ENCODE measurements at places on chromosomes 5 and 9.

DNA sequence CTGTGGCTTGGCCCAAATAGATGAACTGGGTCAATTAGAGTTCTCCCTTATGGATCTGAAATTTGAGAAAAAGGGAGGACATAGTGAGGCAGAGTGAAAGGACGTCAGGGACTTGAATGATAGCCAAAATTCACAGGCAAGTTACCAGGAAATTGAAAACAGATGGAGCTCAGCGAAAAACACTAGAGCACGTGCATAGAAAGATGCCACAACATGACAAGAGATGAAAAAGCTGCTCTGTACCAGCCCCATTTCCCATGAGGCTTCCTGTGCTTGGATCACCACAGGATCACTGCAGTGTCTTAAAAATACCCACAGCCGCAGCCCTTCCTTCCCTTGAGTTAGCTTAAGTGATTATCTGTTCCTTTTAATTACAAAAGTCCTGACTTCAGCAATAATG lies 39.0 kb upstream of the HOMER1 start:
- no peak for DNase-seq

- no peak for DNase-seq
These were observed 27.5 kb downstream of the FSD1L start for GRCh38 chr9:105475302-105475701.

GRCh38 chr9:38228331-38229103 lies 159.5 kb upstream of the SHB start:
- no peak for DNase-seq

DNA sequence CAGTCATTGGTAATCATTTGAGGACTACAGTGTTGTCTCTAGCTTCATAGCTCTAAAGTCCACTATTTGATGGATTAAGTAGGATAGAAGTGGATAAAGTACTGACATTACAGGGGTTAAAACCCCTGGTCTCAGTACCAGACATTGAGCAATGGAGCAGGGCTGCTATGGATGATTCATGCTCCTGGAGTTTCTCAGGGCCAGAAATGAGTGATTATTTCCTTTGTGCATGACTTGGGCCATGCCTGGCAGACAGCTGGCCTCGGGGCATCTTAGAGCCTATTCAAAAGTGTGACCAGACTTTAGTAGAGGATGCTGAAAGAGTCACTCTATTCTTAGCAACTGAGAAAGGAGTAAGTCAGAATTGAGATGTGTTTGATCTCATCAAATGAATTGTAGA lies 350.7 kb upstream of the TLE4 start:
- DNase-seq = no peak

DNA sequence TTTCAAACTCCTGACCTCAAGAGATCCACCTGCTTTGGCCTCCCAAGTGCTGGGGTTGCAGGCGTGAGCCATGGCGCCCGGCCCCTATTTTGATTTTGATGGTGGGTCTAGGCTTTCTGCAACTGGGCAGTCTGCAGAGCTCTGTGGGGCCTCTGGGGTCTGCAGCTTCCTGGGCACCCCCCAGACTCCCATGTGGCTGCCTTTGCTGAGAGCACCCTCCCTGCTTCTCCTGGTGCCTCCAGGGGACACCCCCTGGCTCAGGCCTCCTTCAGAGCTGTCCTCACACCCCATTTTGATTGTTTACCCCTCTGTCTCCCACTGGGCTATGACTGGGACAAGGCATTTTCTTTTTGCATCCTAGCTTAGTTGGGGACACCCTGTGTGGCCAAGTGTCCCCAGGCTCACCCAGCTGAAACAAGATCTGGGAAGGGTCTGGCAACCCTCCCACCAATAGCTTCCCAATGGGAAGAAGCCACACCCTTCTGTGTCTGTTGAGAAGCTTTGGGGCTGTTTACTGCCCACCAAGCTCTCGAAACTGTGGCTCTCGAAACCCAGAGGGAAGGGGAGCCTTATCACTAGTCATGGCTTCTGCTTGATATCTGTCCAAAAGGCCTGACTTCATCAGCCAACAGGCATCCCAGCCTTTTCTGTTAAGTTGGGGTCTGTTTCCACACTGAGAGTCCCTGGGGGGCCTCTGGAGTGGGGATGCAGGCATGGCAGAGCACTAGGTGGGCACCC lies 204.4 kb upstream of the IER5L start:
- DNase-seq = no peak

DNA sequence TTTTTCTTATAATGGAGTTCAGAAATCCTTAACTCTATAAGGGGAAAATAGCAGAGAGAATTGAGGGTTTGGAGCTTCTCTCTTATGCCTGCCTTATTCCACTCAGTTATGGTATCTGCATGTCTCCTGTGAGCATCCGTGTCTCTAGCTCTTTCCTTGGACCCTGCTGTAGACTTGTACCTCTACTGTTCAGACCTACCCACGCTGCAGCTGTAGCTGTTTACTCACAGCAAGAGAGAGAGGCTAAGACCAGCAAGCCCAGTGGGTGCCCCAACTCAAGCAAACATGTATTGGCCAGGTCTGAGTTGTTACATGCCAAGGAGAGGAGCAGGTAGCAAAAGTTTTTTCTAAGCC lies 7.1 kb upstream of the PCSK1 start:
- no peak for DNase-seq

DNA sequence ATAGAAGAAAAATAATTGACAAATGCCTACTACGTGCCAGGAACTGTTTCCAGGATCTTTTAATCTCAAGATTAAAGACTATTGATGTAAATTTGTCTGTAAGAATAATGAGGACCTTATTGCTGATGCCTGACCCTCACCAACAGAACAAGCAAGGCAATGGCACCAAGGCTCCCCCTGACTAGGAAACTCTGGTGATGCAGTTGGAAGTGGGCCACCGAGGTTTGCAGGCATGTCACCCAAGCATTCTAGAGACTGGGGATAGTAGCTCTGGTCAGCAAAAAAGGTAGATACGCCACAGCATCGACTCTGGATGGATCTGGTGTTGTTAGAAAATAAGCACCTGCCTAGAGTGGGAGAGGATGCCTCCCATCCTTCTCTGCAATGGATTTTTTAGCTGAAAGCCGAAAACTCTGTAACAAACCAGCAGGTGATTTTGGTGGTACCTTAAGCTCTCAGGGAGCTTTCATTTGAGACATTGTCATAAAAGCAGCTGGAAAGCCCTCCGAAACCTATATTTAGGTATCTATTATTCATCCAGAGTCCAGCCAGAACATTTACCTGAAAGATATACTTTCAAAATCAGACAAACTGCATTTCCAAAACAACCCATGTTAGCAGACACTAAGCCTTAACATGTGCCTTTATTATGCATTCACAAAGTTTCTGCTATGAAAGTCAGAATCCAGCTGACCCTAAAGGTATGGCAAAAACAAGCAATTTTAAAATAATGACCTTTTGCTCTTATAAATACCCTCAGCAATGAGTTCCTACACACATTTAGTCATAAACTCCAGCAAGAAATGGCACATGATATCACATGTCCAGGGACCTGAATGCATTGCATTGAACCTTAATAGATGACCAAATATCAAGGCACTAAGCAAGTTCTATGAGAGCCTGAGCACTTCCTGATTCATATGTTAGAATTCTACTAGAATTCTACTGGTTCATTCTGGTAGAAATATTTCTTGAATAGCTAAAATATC lies 308.4 kb downstream of the PDE4D start:
- DNase-seq = no peak

DNA sequence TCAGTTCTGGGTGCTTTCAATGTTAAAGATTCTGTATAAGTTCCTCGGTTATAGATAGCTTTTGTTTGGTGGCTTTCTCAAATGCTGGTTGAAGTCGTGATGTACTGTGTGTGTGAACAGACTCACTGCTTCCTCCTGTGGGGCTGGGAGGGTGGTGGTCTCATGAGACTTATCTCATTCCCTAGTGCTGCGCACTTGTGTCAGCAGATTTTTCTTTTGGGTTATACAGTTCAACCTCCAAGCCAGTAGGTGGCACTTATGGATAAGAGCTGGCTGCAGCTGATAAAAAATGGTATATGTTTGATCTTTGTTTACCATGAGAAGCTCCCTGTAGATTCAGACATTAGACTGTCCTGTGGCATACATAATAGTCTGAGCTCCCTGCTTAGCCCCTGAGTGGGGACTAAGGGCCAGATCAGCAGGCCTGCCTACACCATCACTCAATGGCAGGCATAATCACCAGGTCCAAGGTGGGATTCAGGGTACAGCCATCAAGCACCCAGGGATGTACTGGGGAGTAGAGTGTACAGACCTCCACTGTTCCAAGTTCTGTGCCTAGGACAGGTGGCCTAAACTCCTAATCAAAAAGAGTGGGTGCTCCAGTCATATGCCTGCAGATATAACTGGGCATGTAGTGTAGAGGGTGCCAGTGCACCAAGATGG lies 174.2 kb downstream of the OXCT1 start:
- peak; percentile 27 for DNase-seq

DNA sequence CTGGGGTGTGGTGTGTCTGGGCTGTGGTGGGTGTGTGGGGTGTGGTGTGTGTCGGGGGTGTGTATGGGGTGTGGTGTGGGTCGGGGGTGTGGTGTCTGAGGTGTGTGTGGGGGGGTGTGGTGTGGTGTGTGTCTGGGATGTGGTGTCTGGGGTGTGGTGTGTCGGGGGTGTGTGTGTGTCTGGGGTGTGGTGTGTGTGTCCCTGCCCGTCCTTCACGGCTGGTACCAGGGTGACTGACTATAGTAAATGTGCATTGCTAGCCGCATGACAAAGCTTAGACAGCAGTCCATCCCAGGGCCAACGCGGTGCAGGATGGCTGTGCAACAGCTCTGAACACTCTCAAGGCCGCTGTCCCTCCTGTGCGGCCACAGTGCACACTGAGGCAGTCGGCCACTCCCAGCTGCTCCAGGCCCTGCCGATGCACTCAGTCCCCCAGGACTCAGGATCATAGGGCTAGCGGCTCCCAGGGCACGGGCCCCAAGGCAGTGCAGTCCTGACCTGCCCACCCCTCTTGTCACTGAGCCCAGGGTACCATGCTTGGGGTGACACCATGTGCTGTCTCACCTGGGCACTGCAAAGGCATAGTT lies 54.0 kb downstream of the SECISBP2 start:
- DNase-seq = peak; percentile 15

DNA sequence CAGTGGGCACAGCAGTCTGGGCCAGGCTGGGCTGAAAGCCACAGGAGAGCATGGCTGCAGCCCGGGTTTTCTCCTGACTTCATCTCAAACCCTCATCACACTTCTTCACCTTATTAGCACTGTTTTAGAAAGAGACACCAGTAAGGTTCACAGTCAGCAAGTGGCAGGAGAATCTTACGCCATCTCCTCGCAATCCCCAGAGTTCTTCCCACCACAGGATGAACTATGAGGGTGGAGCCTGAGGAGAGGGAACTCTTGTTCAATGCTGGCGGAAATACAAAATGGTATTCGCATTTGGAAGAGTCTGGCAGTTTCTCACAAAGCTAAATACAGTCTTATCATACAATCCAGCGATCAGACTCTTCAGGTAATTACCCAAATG lies 14.7 kb downstream of the BICD2 start:
- DNase-seq = no peak

DNA sequence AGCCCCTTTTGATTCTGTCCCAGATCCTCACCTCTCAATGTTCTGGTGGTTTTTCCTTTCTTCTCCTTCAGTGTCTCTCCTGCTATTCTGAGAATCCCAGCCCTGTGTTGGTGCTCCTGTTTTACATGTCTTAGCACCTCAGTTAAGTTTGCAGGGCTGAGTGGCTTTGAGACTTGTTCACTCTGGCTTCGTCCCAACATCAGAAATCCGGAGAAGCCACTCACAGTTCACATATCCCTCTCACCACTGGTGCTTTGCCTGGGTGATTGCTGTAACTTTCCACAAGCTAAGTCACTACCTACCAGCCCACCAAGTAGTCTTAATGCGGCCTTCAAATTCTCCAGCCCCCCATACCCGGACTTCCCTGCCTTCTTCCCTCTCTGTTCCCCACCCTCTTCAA lies 40.2 kb downstream of the CYFIP2 start:
- no peak for DNase-seq

- no peak for DNase-seq
These were observed 536.9 kb upstream of the ZNF608 start for GRCh38 chr5:125283372-125283771.

- DNase-seq = no peak
These were observed 102.1 kb downstream of the SUSD1 start for GRCh38 chr9:112072721-112073638.

- no peak for DNase-seq
These were observed 126.8 kb downstream of the PDE8B start for GRCh38 chr5:77337246-77337645.

- DNase-seq = no peak
These were observed 21.1 kb downstream of the CORO2A start for GRCh38 chr9:98171176-98171925.

All from NCI-H526 (cell line).